Pons (tissue), 1 donor: ENCODE measurements at places on chromosomes 3 and 15.
A peak's percentile ranks its signal among the peaks of the same experiment; 100 is the strongest.

- no peak for DNase-seq
These were observed 149.0 kb downstream of the PGPEP1L start for GRCh38 chr15:98858610-98859023.

DNA sequence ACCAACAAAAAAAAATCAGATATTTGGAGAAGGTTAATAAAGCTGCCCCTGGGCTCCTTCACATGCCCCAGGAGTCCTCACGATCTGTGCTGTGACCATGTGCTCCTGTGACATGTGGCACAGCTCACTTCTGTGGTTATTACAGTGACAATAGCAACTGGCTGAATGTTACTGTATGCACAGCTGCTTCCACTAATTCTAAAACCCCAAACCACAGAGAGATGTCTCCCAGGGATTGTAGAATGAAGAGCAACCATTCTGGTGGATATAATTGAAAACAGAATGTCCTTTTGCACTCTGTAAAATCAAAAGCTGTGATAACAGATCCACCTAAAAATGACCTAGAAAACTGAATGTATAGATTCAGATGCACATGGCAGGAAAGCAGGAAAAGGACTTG, 489.2 kb upstream of the CNTN4 start:
- DNase-seq, result no peak

DNA sequence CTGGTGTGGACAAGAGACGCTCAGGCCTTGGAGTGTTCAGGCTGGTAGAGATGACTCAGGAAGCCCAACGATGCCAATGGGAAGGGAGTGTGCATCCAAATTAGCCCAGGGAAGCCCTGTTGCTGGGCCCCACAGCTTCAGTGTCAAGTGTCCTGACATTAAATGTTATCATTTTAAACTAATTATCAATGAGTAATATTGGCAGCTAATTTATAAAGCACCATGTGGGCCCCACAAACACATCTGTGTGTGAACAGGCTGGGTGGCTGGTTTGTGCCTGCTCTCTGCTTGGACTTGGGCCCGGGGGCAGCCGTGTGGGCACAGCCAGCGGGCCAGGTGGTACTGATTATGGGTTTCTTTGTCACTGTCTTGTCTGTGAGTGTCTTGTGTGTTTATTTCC, 15.0 kb downstream of the FBLN2 start:
- no peak for DNase-seq

DNA sequence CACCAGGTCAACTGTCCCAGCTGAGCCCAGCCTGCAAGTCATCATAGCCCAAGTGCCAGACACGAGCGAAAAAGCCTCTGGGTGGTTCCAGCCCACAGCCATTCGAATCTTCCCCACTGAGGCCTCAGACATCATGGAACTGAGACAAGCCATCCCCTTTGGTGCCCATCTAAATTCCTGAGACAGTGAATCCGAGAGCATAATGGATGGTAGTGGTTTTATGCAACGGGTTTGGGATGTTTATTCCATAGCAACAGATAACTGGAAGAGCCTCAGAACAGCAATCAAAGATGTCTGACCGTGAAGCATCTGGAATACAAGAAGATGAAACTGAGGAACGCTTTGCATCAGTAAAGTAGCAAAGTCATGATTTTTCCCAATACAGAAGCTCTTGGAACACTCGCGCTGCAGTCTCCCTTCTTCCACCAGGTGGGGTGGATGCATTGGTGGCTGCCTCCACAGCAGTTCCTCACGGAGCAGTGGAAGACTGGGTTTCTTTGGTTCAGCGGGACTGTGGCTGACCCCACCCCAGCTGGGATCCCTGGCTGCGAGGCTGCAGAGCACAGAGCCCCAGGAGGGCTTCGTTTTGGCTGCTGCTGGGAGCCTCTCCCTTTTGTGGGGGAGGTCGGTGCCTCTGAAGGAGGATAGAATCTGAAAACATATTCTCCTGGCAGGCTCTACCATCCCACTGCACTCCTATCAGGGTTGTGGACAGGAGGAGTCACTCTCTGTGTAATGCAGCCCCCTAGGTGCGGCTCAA, 26.4 kb upstream of the PDE8A start:
- peak; percentile 89 for DNase-seq

GRCh38 chr3:52240059-52240885, 1.3 kb upstream of the TWF2 start:
- peak; percentile 88 for DNase-seq

- peak; percentile 68 for DNase-seq
These were observed 15.6 kb downstream of the FRMD4B start for GRCh38 chr3:69370156-69370883.

DNA sequence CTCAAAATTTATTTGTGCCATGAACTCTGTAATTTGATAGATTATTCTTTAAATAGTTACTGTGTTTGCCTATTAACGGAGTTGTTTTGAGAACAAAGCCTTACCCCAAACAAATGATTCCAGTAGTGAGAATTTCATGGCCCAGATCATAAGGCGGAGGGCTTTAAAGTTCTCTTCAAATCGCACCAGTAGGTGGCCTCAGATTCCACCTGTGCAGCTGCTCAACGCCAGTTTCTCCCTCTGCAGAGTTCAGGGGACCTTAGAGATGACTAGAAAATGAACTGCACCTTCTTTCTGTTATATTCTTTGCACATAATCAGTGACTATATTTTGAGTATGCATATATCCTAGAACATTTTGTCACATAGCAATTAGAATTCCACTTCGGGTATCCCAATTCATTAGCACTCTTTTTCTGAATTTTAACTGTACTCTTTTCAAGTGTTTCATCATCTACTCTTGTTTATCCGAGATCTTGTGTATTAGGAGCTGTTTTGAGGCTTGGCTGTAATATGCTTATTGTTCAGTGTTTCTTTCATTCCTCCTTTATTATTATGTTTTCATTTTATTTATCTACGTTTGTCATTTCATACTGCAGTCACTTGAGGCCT, 232.6 kb upstream of the CHRM5 start:
- DNase-seq, result peak; percentile 22

- peak; percentile 81 for DNase-seq
These were observed 4.4 kb downstream of the CPLX3 start for GRCh38 chr15:74830868-74831267.

- DNase-seq, result peak; percentile 82
These were observed 34.7 kb upstream of the NDUFB4 start for GRCh38 chr3:120561251-120562045.

- no peak for DNase-seq
These were observed 5.0 kb upstream of the IL16 start for GRCh38 chr15:81191701-81192100.

GRCh38 chr3:10822708-10823515, 6.9 kb downstream of the SLC6A11 start:
- DNase-seq, result no peak

DNA sequence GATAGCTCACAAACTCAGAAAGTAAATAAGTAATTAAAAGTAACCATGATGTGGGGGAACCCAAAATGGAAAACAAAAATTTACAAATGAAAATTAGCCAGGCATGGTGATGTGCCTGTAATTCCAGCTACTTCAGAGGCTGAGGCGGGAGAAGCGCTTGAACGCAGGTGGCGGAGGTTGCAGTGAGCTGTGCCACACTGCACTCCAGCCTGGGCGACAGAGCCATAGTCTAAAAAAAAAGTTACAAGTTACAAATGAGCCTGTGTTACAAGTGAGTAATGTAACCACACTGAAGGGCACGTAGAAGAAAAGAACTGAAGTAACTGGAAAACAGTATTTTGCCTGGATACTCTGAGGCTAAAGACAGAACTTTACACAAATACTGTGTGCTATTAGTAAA, 11.3 kb downstream of the EXOSC7 start:
- DNase-seq, result no peak

DNA sequence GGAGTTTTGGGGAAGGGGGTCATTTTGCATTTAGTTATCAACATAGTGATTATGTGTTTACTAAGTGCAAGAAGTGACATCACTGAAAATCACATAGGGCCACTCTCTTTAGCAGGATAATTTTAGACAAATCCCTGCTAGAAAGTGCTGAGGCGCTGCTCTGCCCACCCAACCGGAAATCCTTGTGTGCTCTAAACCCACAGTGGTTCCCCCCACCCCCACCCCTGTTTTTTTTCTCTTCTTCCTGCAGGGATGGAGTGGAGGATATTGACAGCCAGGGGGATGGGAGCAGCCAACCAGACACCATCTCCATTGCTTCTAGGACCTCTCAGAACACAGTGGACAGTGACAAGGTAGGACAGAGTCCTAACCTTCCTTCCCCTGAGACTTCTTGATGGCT, 234.2 kb upstream of the UMPS start:
- no peak for DNase-seq

DNA sequence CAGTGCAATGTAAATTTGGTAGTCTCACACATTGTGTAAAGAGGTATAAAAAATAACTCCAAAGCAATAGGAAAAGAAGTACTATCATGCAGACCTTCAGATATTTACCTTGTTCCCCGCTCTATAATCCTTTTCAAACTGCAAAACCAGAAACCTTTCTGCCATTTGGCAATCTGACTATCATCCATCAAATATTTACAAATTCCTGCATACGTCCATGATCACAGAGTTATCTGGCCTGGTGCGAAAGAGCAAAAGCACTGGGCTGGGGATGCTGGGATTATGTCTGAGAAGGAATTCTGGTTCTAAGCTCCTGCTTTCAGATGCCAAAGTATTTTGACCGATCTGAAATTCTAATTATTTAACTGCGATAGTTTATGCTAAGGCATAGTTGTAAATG, 143.1 kb downstream of the RORA start:
- no peak for DNase-seq

DNA sequence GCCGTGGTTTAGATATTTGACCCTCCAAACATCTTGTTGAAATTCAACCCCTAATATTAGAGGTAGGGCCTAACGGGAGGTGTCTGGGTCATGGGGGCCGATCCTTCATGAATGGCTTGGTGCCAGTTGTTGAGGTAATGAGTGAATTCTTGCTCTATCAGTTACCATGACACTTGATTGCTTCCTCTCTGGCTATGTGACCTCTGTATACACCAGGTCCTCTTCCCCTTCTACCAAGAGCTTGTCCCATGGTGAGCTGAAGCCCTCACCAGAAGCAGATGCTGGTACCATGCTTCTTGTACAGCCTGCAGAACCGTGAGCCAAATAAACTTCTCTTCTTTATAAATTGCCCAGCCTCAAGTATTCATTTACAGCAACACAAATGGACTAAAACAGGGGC, 41.8 kb upstream of the TIPARP start:
- no peak for DNase-seq

DNA sequence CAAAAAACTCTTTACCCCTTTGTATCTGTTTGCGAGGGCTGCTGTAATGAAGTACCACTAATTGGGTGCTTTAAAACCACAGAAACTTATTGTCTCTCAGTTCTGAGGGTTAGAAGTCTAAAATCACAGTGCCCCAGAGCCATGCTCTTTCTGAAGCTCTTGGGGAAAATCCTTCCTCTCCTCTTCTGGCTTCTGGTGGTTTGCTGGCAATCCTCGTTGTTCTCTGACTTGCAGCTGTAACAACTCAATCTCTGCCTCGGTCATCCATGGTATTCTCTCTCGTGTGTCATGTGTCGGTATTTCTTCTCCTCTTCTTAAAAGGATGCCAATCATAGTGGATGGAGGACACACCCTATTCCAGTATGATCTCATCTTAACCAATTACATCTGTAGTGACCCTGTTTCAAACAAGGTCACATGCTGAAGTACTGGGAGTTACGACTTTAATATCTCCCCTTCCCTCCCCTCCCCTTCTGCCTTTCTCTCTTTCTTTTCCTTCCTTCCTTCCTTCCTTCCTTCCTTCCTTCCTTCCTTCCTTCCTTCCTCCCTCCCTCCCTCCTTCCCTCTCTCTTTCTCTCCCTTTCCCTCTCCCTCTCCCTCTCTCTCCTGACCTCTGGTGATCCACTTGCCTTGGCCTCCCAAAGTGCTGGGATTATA, 6.5 kb upstream of the ARL8B start:
- DNase-seq, result no peak

- DNase-seq, result no peak
These were observed 1.2 kb downstream of the RHO start for GRCh38 chr3:129529436-129530210.

DNA sequence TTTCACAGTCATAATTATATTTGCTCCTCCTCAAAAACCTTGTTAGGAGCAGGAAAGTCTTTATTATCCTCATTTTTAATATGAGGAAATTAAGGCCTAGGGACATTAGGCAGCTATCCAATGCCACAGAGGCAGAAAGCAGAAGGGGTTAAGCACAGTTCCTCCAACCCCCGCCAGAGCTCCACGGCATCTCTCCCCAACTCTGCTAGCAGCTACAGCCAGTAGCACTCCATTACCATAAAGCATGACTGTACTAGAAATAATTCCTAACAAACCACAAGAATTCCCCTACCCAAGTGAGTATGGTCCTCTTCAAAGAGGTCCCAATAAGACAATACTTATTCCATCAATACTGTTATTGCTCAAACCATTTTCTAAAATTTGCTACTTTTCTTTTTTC, 9.8 kb downstream of the HEG1 start:
- no peak for DNase-seq

DNA sequence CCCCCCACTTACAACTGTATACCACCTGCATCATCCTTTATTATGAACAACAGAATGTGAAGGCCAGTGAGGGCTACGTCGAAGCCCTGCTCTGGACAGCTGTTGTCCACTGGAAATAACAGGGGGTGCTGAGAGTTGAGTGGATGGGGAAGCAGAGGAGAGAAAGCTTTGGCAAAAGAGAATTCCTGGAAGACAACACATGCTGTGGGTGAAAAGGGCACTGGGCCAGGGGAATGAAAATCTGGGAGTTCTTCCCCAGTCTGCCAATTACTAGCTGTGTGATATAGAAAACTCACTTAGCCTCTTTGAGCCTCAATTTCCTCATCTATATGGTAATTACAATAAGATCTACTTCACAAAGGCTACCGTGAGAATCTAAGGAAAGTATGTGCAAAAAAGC, 40.7 kb downstream of the FSTL1 start:
- DNase-seq, result no peak

DNA sequence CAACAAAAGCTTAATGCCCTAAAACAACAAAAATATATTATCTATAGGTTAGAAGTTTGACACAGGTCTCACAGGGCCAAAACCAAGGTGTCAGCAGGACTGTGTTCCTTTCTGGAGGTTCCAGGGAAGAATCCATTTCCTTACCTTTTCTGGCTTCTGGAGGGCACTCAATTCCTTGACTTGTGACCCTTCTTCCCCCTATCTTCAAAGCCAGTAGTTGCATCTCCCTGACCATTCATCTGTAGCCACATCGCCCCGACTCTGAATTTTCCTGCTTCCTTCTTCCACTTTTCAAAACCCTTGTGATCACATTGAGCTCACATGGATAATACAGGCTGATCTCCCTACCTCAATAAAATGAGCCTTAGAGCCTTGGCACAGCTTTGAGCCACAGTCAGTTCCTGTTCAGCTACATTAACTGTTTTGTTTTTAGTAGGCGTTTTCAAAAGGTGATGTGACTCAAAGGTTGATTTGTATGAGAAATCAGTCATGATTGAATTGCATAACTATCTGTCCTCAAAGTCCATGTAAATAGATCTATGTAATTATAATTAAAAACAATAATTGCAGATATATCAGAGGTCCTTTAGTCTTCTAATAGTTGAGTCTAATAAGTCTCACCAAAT, 12.4 kb downstream of the PFN2 start:
- DNase-seq, result no peak

GRCh38 chr15:45534821-45535220, 12.3 kb upstream of the SLC30A4 start:
- peak; percentile 94 for DNase-seq
